GM23248 (cell line): ENCODE measurements at places on chromosomes 5 and 9.

GRCh38 chr5:97044052-97044451 is 98.4 kb downstream of the LIX1 start:
- peaks cover 5% of the 10 kb centered on the region; the same call in 1 of the 2 replicates for H3K4me1 ChIP-seq
- H3K4me3 ChIP-seq: no peak overlapping the region
- no peak overlapping the region for H3K27ac ChIP-seq
- no peaks in the 10 kb centered on the region for H3K36me3 ChIP-seq
- DNase-seq: peak; percentile 47

- H3K4me1 ChIP-seq: peaks cover 98% of the 10 kb centered on the region
- H3K27me3 ChIP-seq: no peaks in the 10 kb centered on the region
- DNase-seq: peak; percentile 67
- peak overlapping the region; percentile 98 for H3K27ac ChIP-seq
Observed at GRCh38 chr9:35518981-35519679, 29.2 kb downstream of the RUSC2 start.

- no peaks in the 10 kb centered on the region for H3K4me1 ChIP-seq
- H3K36me3 ChIP-seq: no peaks in the 10 kb centered on the region
- no peak overlapping the region for H3K4me3 ChIP-seq
- DNase-seq: no peak
- peaks cover 23% of the 10 kb centered on the region for H3K27me3 ChIP-seq
- no peak overlapping the region for H3K27ac ChIP-seq
Observed at GRCh38 chr5:163548649-163549048, 43.2 kb downstream of the MAT2B start.

GRCh38 chr9:132187121-132187620 is 25.3 kb downstream of the NTNG2 start:
- H3K4me1 ChIP-seq: no peaks in the 10 kb centered on the region
- DNase-seq: no peak
- H3K36me3 ChIP-seq: no peaks in the 10 kb centered on the region
- H3K27ac ChIP-seq: no peak overlapping the region
- H3K4me3 ChIP-seq: no peak overlapping the region

DNA sequence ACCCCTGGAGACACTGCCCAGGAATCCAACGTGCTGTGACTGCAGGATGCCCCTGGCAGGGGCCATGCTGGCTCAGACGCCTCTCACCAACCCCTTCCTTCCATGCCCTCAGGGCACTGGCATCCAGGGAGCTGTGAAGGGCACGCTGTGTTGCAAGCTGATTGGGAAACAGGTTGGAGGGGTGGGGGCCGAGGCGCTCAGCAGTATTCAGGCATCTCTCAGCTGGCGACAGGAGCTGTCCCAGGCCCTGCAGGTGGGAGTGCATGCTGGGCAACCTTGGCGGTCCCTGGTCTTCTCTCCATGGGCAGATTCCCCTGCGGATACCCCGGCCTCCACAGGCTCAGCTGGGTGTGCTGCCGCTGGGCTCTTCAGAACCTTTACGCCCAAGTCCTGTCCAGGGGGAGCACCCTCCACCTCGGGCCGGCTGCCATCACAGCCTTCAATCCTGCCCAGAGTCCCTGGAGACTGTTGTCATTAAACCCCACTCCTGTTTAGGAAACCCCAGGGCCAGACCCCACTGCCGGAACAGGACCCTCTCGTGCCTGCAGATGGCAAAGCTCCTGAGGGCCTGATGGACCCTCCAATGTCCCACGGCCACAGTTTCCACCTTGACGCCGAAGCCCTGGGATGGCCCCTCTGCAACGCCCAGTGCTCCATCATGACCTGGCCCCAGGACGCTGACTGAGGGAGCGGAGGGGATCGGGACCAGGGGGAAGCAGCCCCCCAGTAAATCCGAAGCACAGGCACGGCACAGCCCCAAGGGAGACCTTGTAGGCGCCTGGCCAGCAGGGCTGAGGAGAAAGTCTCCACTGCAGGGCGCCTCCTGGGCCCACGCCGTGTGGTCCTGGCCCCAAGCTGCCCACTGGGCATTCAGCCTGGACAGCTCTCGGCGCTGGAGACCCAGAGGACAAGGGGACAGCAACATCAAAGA is 9.3 kb downstream of the TPPP start:
- H3K36me3 ChIP-seq: no peaks in the 10 kb centered on the region
- H3K4me3 ChIP-seq: no peak overlapping the region
- DNase-seq: no peak
- H3K27me3 ChIP-seq: no peaks in the 10 kb centered on the region
- H3K4me1 ChIP-seq: no peaks in the 10 kb centered on the region

DNA sequence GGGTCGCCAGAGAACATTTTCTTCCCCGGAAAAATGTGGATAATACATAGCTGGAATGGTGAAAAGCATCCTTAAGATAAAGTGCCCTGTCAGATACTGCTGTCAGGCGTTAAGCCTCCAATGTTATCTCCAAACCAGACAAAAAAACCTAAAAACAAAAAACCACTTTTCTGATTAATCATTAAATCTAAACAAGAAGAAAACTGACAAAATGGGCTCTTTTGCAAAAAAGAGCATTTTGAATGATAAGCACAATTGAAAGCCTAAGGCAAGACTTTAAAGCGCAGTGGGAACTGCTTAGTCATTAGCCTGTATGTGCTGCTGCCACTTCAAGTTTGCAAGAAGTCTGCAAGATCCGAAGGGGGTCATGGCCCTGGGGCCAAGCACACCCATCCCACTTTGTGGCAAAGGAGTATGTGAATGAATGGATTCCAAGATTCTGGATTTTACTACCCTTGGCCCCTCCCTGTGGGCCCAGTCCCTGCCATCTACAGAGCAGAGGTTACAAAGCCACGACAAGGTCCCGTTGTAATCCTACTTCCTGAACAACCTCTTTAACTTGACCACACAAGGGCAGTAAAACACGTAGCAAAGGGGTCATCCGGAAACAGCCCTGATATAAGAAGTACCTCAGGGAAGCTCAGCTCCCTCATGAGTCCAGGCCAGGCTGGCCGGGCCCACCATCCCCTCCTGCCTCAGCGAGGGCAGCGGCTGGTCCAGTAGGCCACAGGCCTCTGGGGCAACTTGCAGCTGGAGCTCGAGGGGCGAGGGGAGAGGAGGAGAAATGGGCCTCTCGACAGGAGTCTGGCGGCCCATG is 29.7 kb downstream of the SHB start:
- H3K4me3 ChIP-seq: no peak overlapping the region

GRCh38 chr9:108241384-108242073 is 614.3 kb downstream of the ACTL7B start:
- peak; percentile 5 for DNase-seq
- H3K4me1 ChIP-seq: no peaks in the 10 kb centered on the region
- H3K27ac ChIP-seq: no peak overlapping the region
- H3K27me3 ChIP-seq: no peaks in the 10 kb centered on the region

GRCh38 chr9:34675048-34675714 is 12.7 kb upstream of the CCL27 start:
- peaks cover 3% of the 10 kb centered on the region; the same call in 1 of the 2 replicates for H3K4me1 ChIP-seq
- no peaks in the 10 kb centered on the region for H3K36me3 ChIP-seq

DNA sequence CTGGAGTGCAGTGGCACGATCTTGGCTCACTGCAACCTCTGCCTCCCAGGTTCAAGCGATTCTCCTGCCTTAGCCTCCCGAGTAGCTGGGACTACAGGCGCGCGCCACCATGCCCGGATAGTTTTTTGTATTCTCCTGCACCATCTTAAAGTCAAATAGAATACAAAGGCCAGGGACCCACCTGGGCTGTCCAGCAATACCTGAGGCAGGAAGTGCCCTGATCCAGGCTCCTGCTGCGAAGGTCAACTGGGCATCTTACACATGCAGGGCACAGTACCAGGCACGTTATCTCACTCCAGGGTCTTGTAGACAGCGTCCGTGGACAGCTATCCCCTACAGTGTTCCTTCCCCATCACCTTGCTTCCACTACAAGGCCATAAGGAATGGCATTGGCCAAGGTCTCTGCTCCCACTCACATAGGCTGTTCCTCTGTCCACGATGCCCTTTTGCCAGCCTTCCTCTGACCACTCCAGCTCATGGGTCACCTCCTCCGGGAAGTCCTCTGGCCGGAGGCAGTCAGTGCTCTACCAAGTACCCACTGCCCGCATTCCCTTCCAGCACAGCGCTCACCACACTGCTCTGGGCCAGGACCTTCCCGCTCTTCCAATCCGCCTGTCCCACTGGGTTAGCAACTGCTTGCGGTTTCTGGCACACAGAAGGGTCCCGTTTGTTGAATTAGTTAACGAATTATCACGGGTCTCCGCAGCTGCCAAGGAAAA is 978 bp downstream of the P4HA2 start:
- peak overlapping the region; percentile 81 for H3K4me3 ChIP-seq
- peak; percentile 61 for DNase-seq
- H3K27ac ChIP-seq: peak overlapping the region; percentile 99
- H3K4me1 ChIP-seq: peaks cover 48% of the 10 kb centered on the region
- H3K27me3 ChIP-seq: no peaks in the 10 kb centered on the region

DNA sequence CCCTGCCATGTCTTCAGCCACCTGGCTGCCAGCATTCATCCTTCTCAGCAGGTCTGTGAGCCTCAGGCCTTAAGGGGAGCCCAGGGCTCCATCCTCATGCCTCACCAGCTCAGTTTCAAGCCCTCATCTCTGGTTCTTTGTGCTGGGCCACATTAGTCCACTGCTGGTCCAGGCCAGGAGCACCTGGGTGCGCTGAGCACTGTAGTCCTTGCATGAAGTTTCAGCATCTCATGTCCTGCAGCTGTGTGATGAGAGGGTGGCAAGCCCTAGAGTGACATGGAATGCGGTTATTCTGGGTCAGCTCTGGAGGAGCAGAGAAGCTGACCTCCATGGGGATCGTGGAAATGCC is 42.7 kb downstream of the COL5A1 start:
- no peak for DNase-seq
- no peak overlapping the region for H3K27ac ChIP-seq
- H3K27me3 ChIP-seq: no peaks in the 10 kb centered on the region

DNA sequence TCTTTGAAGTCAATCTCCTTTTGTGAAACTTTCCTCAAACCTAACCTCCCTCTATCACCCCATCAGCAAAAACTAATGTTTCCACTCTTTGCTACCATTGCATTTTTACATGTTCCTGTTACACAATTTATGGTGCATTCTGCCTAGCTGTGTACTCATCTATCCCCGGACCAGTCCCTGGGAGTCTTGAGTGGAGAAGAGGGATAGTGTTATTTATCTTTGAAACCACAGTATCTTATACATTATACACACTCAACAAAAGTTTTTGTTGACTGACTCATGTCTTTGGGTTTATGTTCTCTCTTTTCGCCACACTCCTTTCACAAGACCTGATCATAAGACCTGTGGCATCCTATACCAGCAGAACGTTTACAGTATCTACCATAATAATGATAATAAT is 26.4 kb downstream of the TNFAIP8 start:
- no peak for DNase-seq
- H3K27ac ChIP-seq: no peak overlapping the region
- peaks cover 12% of the 10 kb centered on the region for H3K4me1 ChIP-seq
- H3K36me3 ChIP-seq: no peaks in the 10 kb centered on the region

GRCh38 chr5:14191325-14191724 is 48.2 kb downstream of the TRIO start:
- peaks cover 92% of the 10 kb centered on the region for H3K4me1 ChIP-seq
- H3K36me3 ChIP-seq: peaks cover 12% of the 10 kb centered on the region; the same call in 1 of the 2 replicates
- peak overlapping the region; percentile 95 for H3K27ac ChIP-seq
- no peak for DNase-seq

DNA sequence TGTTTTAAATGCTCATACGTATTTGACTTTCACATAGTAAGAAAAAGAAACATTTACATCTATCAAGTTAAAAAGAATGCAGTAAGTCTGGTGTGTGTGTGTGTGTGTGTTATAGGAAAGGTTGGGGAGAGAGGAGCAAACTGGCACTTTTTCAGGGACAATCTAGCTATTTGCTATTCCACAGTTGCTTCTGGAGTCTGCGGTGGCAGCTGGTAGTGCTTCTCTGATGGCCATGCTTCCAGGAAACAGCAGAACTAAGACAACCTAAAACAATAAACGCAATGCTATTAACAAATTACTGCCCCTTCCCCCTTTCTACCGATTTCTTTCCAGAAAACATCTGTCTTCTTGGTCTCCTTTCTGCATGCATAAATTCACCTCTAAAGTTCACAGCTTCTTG is 70.0 kb upstream of the CDH10 start:
- no peak overlapping the region for H3K27ac ChIP-seq
- H3K27me3 ChIP-seq: no peaks in the 10 kb centered on the region
- no peak for DNase-seq
- H3K4me3 ChIP-seq: no peak overlapping the region

- H3K27ac ChIP-seq: peak overlapping the region; percentile 38
- 0 out of 2 replicates have a peak overlapping the region, but pooled peaks have one; percentile 4 for H3K4me3 ChIP-seq
- peaks cover 51% of the 10 kb centered on the region for H3K4me1 ChIP-seq
- no peaks in the 10 kb centered on the region for H3K36me3 ChIP-seq
- H3K27me3 ChIP-seq: no peaks in the 10 kb centered on the region
Observed at GRCh38 chr9:27151693-27152404, 42.8 kb downstream of the TEK start.
